ENCODE measurements at places on chromosomes 13 and 19. TPM values are rescaled to one million over a fixed set of nuclear protein-coding genes. Genes with fewer than 3 reads are reported as not detected.

GRCh38 chr13:97474349-97474980 lies 40.5 kb downstream of the RAP2A start:
- no peaks in the 10 kb centered on the region for H3K27me3 ChIP-seq
- no peaks in the 10 kb centered on the region for H3K36me3 ChIP-seq
- no peaks in the 10 kb centered on the region for H3K4me1 ChIP-seq
- H3K27ac ChIP-seq: no peak overlapping the region
- DNase-seq: no peak

GRCh38 chr19:8209462-8210378 lies 550 bp downstream of the CERS4 start:
- H3K4me1 ChIP-seq: peaks cover 35% of the 10 kb centered on the region
- H3K36me3 ChIP-seq: peaks cover 3% of the 10 kb centered on the region
- peak overlapping the region; percentile 77 for H3K4me3 ChIP-seq
- H3K27me3 ChIP-seq: peaks cover 5% of the 10 kb centered on the region
- peak overlapping the region; percentile 89 for H3K27ac ChIP-seq
- DNase-seq: no peak

DNA sequence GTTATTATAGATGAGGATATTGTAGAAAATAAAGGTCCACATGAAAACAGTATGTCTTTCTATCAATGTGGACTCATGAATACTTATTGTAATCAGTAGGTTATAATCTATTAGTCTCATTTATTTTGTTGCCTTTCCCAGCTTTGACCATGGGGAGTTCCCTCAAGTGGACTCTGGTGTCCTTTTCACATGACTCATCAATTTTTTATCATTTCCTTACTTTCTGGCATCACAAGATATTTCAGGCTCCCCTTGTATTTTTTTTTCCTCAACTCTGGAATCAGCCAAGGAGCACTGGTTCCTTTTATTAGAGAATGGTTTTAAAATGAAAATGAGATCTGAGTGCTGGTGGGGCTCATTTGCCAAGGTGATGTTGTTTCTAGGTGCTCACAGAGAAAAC lies 63.4 kb upstream of the DIAPH3 start:
- no peaks in the 10 kb centered on the region for H3K27me3 ChIP-seq
- no peak overlapping the region for H3K4me3 ChIP-seq
- H3K4me1 ChIP-seq: no peaks in the 10 kb centered on the region
- no peak overlapping the region for H3K27ac ChIP-seq
- no peak for DNase-seq

DNA sequence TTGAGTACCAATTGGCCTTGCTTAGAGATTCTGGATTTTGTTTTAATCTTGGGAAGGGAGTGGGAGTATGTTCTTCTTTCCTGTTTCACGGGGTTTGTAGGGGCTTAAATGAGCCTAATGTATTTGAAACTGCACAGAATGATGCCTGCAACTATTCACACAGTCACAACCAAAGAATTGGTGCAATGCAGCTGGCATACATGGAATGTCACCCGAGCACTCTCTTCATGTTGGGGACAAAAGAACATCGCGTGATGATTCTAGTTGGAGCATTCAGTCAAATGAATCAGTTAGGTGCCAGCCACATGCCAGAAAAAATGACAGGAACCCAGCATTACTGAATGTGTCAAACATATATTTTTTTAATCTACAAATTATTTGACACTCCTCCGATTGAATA lies 22.1 kb downstream of the STARD13 start:
- no peaks in the 10 kb centered on the region for H3K27me3 ChIP-seq
- peaks cover 44% of the 10 kb centered on the region for H3K4me1 ChIP-seq

DNA sequence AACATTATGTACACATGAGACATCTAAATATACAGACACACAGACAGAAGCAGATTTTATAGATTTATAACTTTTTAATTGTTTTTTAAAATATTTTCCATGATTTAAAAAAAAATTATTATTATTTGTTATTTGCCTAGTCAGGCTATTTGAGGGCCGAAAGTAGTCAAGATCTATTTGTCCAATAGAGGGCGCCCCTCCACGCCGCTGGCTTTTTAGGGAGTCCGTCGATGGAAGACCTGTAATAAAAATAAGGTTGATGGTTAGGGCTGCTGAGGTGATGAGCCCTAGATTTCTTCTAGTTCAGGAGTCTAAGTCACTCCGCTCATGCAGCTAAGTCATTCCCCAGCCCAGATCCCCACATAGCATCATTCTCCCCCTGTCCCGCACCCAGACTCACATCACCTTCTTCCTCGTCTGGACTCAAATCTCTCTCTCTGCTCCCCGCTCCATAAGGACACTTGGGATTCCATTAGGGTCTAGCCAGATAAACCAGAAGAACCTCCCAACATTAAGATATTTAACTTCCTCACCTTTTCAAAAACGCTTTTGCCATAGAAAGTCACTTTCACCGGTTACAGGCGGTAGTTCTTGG lies 33.9 kb upstream of the CEACAM21 start:
- H3K4me1 ChIP-seq: peaks cover 7% of the 10 kb centered on the region
- peaks cover 11% of the 10 kb centered on the region for H3K27me3 ChIP-seq
- no peak overlapping the region for H3K27ac ChIP-seq
- H3K36me3 ChIP-seq: no peaks in the 10 kb centered on the region

- no peak overlapping the region for H3K4me3 ChIP-seq
- H3K27me3 ChIP-seq: no peaks in the 10 kb centered on the region
- DNase-seq: no peak
Measured at GRCh38 chr13:98731925-98732324, 20.5 kb downstream of the SLC15A1 start.

- DNase-seq: no peak
- H3K27ac ChIP-seq: no peak overlapping the region
- H3K36me3 ChIP-seq: no peaks in the 10 kb centered on the region
- H3K4me1 ChIP-seq: no peaks in the 10 kb centered on the region
- H3K27me3 ChIP-seq: no peaks in the 10 kb centered on the region
Measured at GRCh38 chr13:31530922-31531321, 208.4 kb upstream of the RXFP2 start.

- no peak overlapping the region for H3K27ac ChIP-seq
- H3K4me3 ChIP-seq: no peak overlapping the region
- DNase-seq: no peak
- no peaks in the 10 kb centered on the region for H3K27me3 ChIP-seq
Measured at GRCh38 chr19:31256593-31256960, 92.7 kb downstream of the TSHZ3 start.

GRCh38 chr19:4830768-4831265 lies 695 bp downstream of the TICAM1 start:
- H3K27me3 ChIP-seq: no peaks in the 10 kb centered on the region
- peak overlapping the region; percentile 93 for H3K27ac ChIP-seq
- H3K36me3 ChIP-seq: no peaks in the 10 kb centered on the region
- H3K4me1 ChIP-seq: peaks cover 28% of the 10 kb centered on the region
- DNase-seq: no peak

DNA sequence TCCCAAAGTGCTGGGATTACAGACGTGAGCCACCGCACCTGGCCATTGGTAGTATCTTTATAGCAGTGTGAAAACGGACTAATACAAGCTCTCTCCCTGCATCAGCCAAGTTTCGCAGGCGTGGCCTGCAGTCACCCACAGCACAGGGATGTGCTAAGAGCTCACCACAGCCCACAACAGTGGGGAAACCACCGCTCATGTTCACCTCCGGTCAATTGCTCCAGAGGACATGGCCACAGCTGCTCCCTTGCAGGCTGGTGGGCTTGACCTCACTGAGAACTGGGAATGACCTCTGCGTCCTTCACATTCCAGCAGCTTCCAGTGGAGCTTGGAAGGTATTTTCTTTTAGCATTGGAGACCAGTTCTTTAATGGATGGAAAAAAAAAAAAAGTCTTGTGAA lies 156.4 kb downstream of the KCTD15 start:
- peaks cover 19% of the 10 kb centered on the region for H3K27me3 ChIP-seq
- H3K4me3 ChIP-seq: no peak overlapping the region
- H3K4me1 ChIP-seq: no peaks in the 10 kb centered on the region
- H3K36me3 ChIP-seq: no peaks in the 10 kb centered on the region

DNA sequence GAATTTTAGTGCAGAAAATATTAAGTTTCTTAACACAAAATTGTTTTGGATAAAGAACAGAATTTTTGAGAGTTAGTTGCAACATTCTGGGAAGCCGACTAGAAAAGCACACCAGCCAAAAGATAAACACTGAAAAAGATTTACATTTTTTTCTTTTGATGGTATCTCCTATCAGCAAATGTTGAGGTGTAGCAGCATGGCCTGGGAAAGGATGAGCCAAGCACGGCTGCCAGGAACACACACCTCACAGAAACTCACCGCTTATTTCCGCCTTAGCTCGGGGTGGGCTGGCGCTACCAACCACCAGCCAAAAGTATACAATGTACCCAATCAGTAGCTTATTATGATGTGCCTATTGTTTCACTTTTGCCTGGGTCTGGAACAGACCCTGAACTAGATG lies 134.7 kb downstream of the MIPEP start:
- DNase-seq: no peak
- H3K4me3 ChIP-seq: no peak overlapping the region
- peaks cover 7% of the 10 kb centered on the region for H3K36me3 ChIP-seq
- peak overlapping the region; percentile 31 for H3K27ac ChIP-seq
- peaks cover 14% of the 10 kb centered on the region for H3K4me1 ChIP-seq

DNA sequence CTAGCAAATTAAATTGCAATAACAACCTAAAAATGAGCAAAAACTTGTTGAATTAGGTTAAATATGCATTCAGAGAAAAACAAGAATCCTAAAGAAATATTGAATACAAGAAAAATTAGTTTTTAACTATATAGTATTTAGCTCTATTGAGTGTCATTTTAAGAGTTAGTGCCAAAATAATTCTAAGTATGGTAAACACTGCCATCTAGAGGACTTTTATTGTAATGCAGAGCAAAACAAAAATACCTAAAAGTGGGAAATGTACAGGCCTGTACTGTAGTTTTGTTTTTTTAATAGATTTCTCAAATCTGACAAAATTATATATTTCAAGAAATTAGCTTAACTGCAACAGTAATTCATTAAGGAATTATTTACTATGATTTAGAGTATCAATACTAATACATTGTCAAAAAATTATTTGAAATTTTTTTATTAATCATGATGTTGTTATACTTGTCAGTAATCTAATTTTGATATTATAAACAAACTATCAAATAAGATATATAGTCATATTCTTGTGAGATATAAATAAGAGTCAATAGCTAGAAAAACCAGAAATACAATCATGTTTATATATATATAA lies 8.2 kb upstream of the PCDH9 start:
- no peak overlapping the region for H3K4me3 ChIP-seq
- H3K27me3 ChIP-seq: no peaks in the 10 kb centered on the region
- no peak overlapping the region for H3K27ac ChIP-seq

GRCh38 chr13:39631307-39631706 lies 24.2 kb upstream of the COG6 start:
- H3K27me3 ChIP-seq: peaks cover 4% of the 10 kb centered on the region
- H3K36me3 ChIP-seq: no peaks in the 10 kb centered on the region
- no peaks in the 10 kb centered on the region for H3K4me1 ChIP-seq
- H3K4me3 ChIP-seq: no peak overlapping the region

- no peak overlapping the region for H3K4me3 ChIP-seq
- no peaks in the 10 kb centered on the region for H3K27me3 ChIP-seq
- no peak for DNase-seq
- H3K4me1 ChIP-seq: no peaks in the 10 kb centered on the region
Measured at GRCh38 chr13:109941951-109942350, 155.6 kb upstream of the IRS2 start.

DNA sequence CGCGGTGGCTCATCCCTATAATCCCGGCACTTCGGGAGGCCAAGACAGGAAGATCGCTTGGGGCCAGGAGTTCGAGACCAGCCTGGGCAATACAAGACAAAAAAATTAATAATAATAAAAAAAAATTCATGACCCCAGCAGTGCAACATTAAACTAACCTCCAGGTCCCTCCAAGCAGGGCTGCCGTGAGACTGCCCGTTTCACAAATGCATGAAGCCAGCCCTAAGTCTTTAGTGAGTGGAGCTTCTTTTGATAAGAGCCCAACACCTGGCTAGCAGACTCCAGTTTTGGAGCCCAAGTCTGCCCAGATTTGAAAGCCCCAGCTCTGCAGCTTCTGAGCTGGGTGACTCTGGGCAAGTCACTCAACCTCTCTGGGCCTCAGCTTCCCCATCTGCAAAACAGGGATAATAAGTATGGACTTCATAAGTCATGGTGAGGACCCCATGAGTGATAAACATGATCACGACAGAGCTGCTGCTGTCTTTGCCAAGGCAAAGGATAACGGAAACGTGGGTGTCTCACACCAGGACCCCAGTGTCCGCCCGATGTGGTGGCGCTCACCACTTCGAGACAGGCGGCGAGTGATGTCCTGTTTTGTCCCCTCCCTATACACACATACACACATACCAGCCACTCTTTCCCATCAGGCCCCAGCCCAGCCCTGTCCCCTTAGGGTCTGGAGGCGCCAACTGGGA lies 38.4 kb upstream of the NANOS3 start:
- H3K4me1 ChIP-seq: peaks cover 75% of the 10 kb centered on the region
- H3K27ac ChIP-seq: peak overlapping the region; percentile 100
- H3K27me3 ChIP-seq: no peaks in the 10 kb centered on the region
- H3K4me3 ChIP-seq: peak overlapping the region; percentile 98

- no peak overlapping the region for H3K27ac ChIP-seq
- H3K36me3 ChIP-seq: no peaks in the 10 kb centered on the region
- no peaks in the 10 kb centered on the region for H3K4me1 ChIP-seq
- no peaks in the 10 kb centered on the region for H3K27me3 ChIP-seq
- no peak overlapping the region for H3K4me3 ChIP-seq
Measured at GRCh38 chr13:66971004-66971403, 259.1 kb downstream of the PCDH9 start.

GRCh38 chr13:44104969-44105368 lies 225.3 kb downstream of the LACC1 start:
- H3K4me1 ChIP-seq: peaks cover 23% of the 10 kb centered on the region
- DNase-seq: no peak
- H3K27me3 ChIP-seq: no peaks in the 10 kb centered on the region
- no peak overlapping the region for H3K4me3 ChIP-seq

DNA sequence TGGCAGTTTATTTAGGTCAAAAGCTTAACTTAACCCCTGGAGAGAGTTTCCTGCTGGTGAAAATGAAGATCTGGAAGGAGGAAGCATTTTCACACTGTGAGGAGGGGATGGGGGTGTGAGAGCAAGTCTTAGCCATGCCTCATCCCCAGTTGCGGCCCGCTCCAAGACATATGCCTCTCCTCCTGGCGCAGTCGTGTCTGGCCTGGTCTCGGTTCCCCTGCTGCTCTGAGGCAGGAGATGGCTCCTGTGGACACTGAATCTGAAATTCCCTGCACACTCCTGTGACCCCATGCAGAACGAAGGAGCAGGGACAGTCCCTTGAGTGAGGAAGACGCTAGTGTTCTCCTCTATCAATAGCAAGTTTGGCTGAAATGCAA lies 360 bp upstream of the ZNF69 start:
- no peaks in the 10 kb centered on the region for H3K27me3 ChIP-seq
- H3K36me3 ChIP-seq: no peaks in the 10 kb centered on the region
- no peak for DNase-seq
- H3K27ac ChIP-seq: peak overlapping the region; percentile 87
- H3K4me3 ChIP-seq: peak overlapping the region; percentile 77

NR2F6 gene
- 54.2 TPM for total RNA-seq

CCDC169 gene
- total RNA-seq: 0.13 TPM

ANGPTL8 gene
- total RNA-seq: not detected

NKPD1 gene
- 51.6 TPM for total RNA-seq

ZNF486 gene
- total RNA-seq: 6.1 TPM

NUCB1 gene
- total RNA-seq: 199 TPM

SERTAD3 gene
- 18.3 TPM for total RNA-seq

ZNF730 gene
- not detected for total RNA-seq

F10 gene
- total RNA-seq: 6.5 TPM

ZNF823 gene
- total RNA-seq: 9.7 TPM

LYPD5 gene
- total RNA-seq: 97.2 TPM
